C1 segment of cervical spinal cord (tissue), 14 donors: ENCODE measurements at places on chromosomes 11 and 22.

DNA sequence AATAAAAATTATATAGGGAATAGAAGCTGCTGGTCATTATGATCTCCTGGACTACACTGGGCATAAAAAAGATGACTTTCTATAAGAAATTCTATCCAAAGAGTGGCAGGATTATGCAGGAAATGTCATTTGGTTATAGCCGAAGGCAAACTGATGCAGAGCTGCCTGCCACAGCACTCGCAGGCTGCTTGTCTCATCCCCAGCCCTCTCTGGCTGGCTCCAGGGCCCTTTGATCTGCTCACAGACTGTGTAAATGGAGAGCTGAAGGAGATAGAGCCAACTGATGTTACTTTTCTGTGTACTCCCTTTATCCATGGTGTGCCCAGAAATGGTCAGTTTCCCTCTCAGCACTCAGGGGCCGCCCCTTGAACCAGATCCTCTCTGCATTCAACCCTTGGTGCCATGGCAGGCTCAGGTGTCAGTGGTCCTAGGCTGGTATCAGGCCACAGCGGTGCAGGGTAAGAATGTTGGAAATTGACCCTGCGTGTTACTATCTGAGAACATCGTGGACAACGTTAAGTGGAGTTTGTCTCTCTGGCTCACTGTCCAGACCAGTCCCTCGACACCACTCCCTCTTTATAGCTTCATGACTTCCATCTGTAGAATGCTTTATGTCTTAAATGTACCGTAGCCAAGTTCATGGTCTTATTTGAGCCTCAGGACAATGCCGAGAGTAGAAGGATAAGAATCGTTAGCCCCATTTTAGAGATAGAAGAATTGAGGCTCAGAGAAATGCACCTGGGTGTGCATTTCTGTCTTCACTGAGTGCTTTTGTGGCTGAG, 27.8 kb downstream of the TEAD1 start:
- DNase-seq: no peak

GRCh38 chr11:118887206-118887605, 3.5 kb downstream of the CXCR5 start:
- DNase-seq: no peak

DNA sequence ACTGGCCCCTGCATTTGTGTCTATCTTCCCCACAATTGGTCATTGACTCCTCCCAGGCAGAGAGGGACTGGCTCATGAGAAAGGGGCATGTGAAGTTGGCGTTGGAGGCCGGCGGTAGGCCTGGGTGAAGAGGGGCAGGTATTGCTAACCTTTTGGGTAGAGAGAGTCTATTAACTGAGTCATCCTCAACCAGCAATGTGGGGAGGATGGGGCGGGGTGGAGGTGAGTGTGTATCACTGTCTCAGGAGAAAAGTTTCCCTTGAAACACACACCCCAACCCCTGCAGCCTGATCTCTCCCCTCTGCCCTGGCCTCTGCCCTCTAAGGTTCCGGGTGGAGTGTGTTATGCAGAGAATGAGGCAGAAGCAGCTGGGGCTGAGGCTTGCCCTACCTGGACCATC, 60.1 kb upstream of the PHF21B start:
- no peak for DNase-seq

DNA sequence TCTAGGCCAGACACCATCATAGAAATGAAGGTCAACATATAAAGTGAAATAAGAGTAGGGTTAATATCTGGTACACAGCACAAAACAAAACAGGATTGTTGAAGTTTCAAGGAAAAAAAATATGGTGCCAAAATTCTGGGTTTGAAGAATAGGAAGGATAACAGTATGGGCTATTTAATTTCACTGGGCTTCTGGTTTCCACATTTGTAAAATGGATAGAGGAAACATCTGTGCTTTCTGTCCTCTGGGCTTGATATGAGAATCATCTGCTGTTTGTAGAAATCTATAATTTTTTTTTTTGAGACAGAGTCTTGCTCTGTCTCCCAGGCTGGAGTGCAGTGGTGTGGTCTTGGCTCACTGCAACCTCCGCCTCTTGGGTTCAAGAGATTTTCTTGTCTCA, 13.8 kb upstream of the OR10V1 start:
- no peak for DNase-seq

DNA sequence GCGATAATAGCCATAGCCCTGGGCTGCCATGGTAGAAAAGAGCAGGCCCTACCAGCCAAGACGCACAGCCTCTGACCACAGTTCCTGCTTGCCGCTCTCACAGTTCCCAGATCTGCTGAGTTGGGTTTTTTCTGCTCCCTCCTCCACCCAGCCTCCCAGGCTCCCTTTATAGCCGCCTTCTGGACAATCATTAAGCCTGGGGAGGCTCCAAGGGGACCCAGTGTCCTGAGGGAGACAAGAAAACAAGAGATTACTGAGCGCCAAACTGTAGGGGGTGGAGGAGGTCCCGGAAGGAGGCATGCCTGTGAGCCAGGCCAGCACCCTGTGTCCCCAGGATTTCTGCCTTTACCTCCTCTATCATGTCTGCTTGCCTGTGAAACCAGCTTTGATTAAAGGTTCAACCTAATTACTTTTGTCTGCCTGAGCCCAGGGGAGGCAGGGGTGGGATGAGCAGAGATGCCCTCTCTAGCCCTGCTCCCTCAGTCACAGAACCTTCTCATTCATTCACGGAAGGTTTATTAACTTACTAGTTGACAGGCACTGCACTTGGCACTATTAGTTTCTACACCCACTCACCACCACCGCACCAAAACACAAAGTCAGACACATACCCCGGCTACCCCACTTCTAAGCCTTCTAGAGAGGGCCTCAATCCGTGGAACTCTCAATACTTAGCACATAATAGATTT, 1.2 kb downstream of the SLC37A4 start:
- peak; percentile 51 for DNase-seq

GRCh38 chr11:74734559-74734925, 3.3 kb upstream of the CHRDL2 start:
- no peak for DNase-seq

GRCh38 chr11:133573081-133573480, 40.8 kb upstream of the OPCML start:
- no peak for DNase-seq
